ENCODE measurements at places on chromosomes 1 and 21. TPM values are rescaled to one million over a fixed set of nuclear protein-coding genes. Genes with fewer than 3 reads are reported as not detected.

DNA sequence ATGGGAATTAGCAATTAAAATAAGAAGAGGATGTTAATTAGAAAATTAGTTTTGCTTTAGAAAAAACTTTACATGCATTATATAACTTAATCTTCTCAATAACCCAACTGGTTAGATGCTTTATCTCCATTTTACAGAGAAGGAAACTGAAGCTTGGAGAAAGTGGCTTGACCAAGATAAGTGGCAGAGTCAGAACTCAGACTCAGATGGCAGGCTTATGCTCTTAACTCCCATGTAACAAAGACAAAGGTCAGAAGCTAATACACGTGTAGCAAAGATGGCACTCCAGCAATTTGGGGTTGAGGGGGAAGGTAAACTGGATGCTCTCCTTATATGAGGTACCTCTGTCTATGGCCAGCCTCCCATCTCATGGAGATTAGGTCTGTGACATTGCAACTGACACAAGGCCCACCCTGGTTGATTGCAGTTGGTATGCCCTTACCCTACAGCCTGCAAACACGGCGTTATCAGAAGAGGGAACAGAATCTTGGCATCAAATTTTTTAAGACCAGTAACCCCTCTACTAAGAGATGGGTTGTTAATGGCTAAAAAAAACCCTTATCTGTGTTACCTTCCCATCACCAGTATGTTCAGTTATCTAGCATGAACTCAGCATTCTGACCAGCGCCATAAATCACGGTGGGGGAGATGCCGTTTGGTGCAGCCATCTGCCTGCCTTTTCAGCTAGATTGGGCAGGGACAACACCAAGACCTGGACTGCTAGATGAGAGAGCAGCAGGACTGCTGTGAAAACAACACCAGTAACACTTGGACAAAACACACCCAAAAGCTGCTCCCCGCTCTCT lies 97.0 kb downstream of the UBR4 start:
- no peak for DNase-seq

GRCh38 chr1:238340989-238341388 lies 450.3 kb upstream of the ZP4 start:
- DNase-seq = no peak

- no peak for DNase-seq
These were observed 119.7 kb downstream of the PROX1 start for GRCh38 chr1:214107322-214108096.

GRCh38 chr1:83964153-83964552 lies 34.8 kb downstream of the TTLL7 start:
- no peak for DNase-seq

DNA sequence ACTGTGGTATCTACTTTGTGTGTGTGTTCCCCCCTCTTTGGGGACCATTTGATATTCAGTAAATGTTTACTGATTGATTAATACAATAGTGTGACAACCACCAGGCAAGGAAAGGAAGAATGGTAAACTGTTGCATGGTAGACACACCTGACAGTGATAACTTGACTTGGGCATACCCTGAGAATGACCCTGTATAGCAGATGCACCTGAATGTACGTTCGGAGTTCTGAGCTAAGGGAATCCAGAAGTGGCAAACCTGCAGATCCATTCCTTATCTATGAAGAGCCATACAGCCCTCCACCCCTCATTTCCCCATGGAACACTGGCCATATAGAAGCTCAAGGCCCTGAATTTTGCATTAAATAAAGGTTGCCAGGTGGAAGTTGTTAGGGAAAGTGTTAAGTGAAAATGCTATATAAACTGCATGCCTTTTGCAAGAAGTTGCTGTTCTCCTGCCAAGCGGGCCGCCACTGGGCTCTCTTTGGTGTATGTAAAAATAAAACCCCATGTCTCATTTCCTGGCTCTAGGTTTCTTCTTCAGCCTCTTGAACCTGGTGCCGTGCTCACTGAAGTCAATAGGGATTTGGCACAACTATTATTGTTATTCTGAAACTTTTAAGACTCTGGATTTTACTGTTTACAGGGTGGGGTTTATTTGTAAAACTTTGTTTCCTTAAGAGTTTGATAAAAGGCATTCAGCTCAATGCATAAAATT lies 32.6 kb upstream of the DENND1B start:
- DNase-seq = no peak

DNA sequence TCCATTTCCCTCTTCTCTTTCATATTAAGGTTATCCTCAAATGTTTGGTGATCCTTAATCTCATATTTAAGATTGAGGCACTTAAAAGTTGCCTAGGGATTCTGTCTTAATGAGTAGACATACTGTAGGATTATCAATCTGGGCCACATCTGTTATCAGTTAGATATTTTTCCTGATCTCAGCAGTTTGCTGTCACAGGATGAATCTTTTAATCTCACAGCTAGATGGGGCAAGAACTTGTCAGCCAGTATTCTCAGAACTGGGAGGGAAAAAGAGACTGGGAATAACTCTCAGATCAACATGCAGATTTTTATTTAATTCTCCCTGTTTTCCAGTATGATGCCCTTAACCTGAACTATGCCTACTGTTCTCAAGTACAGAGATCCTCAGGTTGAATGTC lies 14.0 kb downstream of the ZNF644 start:
- no peak for DNase-seq

EDARADD gene
- total RNA-seq = 8.3 TPM

TCHH gene
- under 0.01 TPM for total RNA-seq

SPRR1B gene
- total RNA-seq = not detected

Measured in hematopoietic multipotent progenitor cell (in vitro differentiated cells).